ENCODE measurements at places on chromosomes 3 and 15.

- DNase-seq: no peak
Observed at GRCh38 chr3:153370680-153371079, 208.7 kb downstream of the RAP2B start.

DNA sequence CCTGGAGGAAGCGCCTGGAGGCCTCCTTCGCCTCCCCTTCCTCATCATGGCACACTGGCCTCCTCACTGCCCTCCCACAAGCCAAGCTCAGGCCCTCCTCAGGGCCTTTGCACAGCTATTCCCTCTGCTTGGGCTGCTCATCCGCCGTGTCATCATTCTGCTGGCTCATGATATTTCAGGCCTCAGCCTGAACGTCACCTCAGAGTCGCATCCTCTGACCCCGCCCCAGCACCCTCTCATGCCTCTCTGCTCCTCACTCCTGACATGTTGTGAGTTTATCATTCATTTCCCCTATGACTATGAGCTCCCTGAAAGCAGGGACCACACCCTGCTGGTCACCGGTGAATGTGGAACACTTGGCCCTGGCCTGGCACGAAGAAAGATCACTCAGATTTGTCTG, 20.7 kb upstream of the POC1A start:
- DNase-seq: no peak

DNA sequence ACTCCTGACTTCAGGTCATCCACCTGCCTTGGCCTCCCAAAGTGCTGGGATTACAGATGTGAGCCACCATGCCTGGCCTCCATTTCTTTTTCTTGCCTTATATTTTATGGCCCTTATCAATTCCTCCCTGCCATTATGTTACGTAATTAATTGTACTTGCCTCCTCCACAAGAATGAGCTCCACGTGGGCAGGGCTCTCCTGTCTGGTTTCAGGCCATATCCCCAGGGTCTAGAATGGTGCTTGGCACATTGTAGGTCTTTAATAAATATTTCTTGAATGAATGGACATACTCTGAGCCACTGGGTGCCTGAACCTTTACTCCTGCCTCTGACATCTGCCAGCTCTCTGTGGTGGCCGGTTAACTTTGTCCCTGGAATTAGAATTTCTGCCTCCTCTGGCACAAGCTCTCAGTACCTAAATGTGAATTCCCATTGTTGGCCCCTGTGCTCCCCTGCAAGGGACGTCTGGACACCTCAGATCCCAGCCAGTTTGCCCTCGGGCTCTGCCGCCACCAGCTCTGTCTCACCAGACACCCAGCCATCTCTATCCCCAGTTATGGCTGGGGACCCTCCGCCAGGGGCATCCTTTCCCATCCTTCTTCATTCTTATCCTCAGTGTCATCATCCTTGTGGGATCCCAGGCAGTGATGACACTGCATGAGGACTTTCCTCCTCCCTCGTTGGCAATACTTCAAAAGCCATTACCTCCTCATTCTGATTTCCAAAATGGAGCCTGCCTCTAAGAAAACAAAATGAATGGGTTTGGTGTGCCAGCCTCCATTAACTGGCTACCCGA, 165.6 kb upstream of the SMAD3 start:
- no peak for DNase-seq

- DNase-seq: peak; percentile 85
Observed at GRCh38 chr15:23690450-23690852, 3.3 kb upstream of the NDN start.

DNA sequence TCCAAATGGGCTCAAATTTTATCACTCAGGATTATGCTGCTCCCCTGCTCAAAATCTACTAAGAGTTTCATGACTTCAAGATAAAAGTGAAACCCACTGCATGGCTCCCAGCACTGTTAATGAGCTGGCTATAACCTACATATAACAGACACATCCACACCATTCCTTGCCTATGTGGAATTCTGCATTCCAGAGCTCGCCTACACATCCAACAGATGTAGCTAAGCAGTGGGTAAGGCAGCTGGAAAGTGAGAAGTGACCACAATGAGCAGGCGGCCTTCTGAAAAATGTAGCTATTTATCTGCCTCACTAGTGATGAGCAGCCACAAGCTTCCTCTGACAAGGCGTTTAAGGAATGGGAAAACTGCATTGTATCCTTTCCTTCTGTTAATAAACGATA, 92.0 kb upstream of the TRIM42 start:
- no peak for DNase-seq

DNA sequence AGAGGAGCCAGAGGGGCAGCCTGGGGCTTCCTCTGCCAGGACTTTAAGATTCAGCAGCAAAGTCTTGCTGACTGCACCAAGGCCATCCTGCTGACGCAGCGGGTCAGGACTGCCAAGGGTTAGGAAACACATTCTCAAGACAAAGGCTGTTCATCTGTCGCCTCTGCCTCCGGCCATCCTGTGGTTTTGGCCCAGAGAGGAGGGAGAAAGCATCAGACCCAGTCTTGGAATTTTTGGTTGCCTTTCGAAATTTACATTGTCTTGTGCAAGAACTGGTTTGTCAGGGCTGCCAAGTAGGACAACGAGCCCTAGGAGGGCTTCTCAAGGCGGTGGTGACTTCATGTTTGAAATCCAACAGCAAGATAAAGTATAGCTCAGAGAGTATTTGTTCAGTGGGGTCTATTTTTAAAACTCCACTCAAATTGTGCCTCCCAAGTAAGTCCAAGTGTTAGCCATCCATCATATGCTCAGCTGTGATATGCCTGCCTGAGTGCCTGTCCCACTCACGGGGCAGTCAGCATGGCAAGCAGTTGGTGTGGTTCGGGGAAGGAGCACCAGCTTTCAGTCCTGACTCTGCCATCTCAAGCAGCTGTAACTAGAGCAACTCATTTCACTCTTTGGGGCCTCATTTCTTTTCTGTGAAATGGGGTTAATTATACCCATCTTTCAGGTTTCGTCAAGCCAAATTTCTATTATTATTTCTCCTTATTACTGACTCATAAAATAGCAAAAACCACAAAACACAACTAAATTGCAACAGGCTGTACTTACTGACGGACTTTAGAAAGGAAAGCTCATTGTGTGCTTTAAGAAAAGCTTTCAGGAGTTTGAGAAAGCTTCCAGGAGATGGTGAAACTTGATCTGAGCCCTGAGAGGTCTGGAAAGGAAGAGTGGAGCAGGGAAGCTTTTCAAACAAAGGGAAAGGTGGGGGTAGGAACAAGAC, 42.4 kb upstream of the RHO start:
- no peak for DNase-seq

GRCh38 chr3:58899159-58899952, 150.5 kb downstream of the CFAP20DC start:
- no peak for DNase-seq

- no peak for DNase-seq
Observed at GRCh38 chr15:23854912-23855659, 168.0 kb upstream of the NDN start.

DNA sequence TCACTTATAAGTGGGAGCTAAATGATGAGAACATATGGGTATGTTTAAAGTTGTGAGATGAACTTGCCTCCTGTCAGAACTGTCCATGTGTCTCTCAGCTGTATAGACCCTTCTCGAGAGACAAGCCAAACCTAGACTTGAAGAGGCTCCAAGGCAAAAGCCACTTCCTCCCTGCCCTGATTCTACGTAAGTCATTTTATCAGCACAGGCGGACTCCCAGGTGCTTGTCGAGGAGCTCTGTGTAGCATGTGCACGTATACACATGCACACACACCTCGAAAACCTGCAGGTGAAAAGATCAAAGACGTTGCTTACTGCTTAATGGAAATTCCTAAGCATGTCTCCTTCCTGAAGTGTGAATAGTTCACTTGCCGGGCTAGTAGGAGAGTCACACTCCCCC, 5.6 kb upstream of the CLEC3B start:
- DNase-seq: no peak

GRCh38 chr15:63553388-63553791, 43.8 kb upstream of the FBXL22 start:
- no peak for DNase-seq

DNA sequence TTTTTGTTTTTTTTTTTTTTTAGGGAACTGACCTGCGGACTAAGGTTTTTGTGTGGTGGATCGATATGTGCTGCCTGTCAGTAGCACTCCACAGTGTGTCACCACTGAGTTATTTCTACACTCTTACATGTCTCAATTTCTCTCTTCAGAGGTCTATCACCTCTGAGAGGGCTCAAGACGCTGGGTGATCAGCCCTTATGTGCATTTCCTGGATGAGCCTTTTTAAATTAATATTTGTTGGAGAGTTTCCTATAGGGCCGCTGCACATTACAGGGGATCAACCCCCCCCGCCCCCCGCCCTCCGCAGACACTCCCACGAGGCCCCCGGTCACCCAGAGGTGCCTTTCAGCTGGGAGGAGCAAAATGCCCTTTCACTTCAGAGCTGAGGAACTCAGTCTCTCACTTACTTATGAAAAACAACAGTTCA, 34.5 kb upstream of the AP4E1 start:
- no peak for DNase-seq
